ENCODE measurements at places on chromosomes 16 and 17. TPM values are rescaled to one million over a fixed set of nuclear protein-coding genes. Genes with fewer than 3 reads are reported as not detected.

CHST5 gene
- not detected for total RNA-seq

SLC6A2 gene
- total RNA-seq, result not detected

ADAMTS18 gene
- not detected for total RNA-seq

TSPOAP1 gene
- total RNA-seq, result 4.1 TPM

OTOA gene
- total RNA-seq, result not detected

SMIM5 gene
- total RNA-seq, result not detected

NEUROD2 gene
- total RNA-seq, result not detected

SMPD3 gene
- 0.17 TPM for total RNA-seq

MAP2K6 gene
- 32.1 TPM for total RNA-seq

CCDC144A gene
- 0.05 TPM for total RNA-seq

KRTAP9-4 gene
- not detected for total RNA-seq

MT1A gene
- total RNA-seq, result 37.7 TPM

GINS3 gene
- total RNA-seq, result 1.2 TPM

EVPLL gene
- not detected for total RNA-seq

ITGAD gene
- 0.42 TPM for total RNA-seq

SOCS3 gene
- total RNA-seq, result 29.8 TPM
